ENCODE measurements at places on chromosomes 6 and 20.

DNA sequence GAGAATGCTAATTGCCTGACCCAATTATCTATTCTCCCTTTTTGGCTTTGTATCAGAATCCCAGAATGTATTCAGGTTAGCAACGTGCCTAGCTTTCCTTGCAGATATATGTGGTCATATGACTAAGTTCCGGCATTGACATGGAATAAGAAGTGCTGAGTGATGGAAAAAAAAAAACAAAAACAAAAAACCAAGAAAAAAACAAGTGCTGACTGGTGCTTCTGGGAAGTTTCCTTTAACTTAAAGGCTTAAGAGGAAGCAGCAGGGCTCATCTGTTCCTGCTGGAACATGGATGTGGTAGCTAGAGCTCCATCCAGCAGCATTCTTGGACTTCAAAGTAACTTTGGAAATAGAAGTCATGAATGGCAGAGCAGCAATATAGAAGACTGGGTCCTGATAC, 10.4 kb upstream of the RPF2 start:
- no peak for DNase-seq

GRCh38 chr6:99821164-99821563, 172.9 kb downstream of the MCHR2 start:
- DNase-seq = no peak

GRCh38 chr6:152272486-152272885, 364.7 kb downstream of the SYNE1 start:
- DNase-seq = no peak

- no peak for DNase-seq
Measured at GRCh38 chr6:53906842-53907241, 112.0 kb downstream of the LRRC1 start.
